ENCODE measurements at places on chromosomes 2 and 18.

DNA sequence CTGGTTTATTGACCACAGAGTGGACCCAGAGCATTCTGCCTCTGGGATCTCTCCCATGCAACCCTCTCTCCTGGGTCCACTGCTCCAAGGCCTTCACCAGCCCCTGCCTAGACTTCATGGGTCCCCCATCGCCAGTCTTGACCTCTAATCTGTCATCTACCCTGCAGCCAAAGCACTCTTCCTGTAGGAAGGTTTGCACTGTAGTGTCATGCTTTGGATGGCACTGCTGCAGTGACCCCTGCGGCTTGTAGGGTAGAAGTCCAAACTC, 41.7 kb downstream of the MYO7B start:
- DNase-seq = no peak

DNA sequence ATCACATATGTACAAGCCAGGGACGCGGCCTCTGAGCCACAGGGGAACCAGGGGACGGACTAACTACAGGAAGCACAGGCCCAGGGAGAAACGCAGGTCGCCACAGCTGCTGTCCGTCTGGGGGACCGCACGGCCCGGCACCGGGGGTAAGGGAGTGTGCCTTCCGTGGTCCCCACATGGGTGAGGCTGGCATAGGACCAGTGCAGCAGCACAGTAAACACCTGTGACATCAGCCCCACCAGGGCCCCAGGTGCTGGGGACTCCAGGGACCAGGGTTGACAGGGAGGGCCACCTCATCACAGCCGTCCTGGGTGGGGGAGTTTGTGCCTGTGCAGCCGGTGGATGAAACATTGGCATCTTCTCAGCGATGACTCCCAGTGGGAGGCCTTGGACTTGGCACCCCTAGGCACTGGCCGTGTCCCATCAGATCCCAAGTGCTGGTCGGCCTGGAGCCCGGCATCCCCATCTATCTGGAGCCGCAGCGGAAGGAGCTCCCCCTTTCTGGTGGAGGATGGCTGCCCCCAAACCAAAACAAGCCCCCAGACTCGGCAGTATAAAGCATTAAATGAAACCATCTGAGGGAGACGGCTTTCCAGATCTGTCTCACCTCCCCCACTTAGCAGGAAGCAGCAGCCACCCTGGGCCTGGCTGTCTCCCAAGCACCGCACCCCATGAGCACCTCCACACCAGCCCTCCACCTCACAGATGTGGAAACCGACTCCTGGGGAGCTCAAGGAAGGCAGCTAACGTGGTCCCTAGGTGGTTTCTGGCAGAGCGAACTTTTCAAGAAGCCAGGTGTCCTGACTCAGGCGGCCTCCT, 22.5 kb downstream of the AQP12A start:
- no peak for DNase-seq

DNA sequence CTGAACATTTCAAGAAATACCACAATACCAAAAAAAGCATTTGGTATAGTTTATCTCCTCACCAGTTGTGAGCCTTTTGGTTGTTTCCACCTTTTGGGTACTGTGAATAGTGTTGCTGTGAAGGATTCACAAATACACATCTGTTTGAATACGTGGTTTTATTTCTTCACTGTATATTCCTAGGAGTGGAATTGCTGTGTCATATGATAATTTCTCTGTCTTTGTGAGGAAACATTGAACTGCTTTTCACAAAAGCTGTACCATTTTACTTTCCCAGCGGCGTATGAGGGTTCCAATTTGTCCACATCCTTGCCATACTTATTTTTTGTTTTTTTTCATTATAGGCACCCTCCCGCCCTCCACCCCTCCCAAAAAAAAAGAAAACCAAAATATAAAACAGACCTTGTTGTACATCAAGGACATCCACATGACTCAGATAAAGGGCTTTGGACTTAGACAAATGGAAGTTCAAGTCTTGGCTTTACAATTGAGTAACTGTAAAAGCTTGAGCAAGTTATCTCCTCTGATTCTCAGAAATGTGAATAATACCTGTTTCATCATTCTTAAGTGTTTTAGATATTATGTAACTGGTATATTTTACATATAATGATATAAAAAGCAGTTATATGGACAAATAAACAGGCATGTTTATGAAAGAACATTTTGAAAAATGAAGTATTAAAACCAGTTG, 19.0 kb downstream of the UBE2E3 start:
- no peak for DNase-seq

GRCh38 chr18:77478646-77479442, 229.2 kb downstream of the GALR1 start:
- no peak for DNase-seq

DNA sequence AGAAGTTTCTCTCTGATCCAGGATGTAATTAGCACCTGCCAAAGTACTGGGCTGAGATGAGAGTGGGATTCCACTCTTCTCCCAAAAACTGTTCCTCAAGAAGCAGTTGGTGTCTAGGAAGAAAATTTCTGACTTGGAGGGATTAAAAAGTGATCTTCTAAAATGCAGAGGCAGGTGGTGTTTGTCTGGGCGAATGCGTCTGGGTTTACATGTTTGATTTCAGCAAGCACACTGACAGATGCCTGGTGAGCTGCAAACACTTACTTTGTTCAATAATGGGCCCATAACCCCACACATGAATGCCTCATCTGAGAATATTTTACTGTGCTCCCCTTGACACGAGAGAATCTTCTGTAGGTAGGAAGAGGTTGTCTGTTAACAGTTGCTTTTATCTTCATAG, 24.3 kb upstream of the KCNF1 start:
- DNase-seq = no peak

- no peak for DNase-seq
Measured at GRCh38 chr2:127410871-127411652, 7.2 kb upstream of the PROC start.

DNA sequence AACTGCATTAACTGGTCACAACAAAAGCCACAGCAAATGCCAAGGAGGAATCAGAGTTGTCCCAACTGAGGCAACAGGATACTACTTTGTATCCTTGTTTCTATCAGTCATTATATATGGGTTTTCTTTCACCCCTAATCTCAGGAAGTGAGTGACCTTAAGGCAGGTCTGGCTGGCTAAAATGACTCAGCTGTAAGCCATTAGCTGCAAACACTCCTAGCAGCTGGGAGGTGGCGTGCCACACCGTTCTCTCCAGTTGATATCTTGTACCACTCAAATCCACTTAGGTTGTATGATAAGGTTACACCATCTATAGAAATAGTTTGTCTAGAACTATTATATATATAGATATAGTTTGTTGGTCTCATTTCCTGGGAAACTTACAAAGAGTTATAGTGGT, 171.1 kb upstream of the MC4R start:
- DNase-seq = no peak

- no peak for DNase-seq
Measured at GRCh38 chr2:204114295-204115136, 178.0 kb downstream of the ICOS start.

- no peak for DNase-seq
Measured at GRCh38 chr2:170928036-170928823, 823 bp upstream of the GORASP2 start.
